Stimulated activated naive B cell treated with anti-CD40 and anti-IgM and Interleukin-4, amounts not matched to agents 10 μg/mL and 1 μg/mL and 100 μg/mL, for 72 hours (primary cell): ENCODE measurements at places on chromosomes 5 and 9.

- no peak overlapping the region for H3K27ac ChIP-seq
- no peaks in the 10 kb centered on the region for H3K36me3 ChIP-seq
- no peak overlapping the region for H3K4me3 ChIP-seq
- peaks cover 25% of the 10 kb centered on the region for H3K4me1 ChIP-seq
- H3K27me3 ChIP-seq, result no peaks in the 10 kb centered on the region
These were observed 207.0 kb downstream of the DEPDC1B start for GRCh38 chr5:60492958-60493357.

DNA sequence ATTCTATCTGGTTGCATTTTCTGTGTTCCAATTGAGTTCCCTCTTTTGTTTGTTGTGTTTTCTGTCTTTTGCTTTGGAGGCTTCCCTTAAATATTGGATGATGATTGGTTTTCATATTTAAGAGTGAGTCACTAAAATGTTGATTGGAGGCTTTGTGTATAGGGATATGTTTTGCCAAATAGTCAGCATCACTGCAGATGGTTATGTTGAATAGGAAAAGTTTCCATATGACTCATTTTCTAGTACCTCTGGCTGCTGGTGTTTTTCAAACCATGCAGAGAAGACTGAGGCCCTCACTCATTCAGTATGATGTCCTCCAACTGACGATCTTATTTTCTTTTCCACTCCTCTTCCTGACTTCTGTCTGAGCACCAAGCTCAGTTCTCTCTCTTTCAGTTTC lies 1290.0 kb downstream of the EFNA5 start:
- H3K4me3 ChIP-seq, result no peak overlapping the region
- DNase-seq, result no peak
- H3K27ac ChIP-seq, result no peak overlapping the region
- H3K27me3 ChIP-seq, result no peaks in the 10 kb centered on the region

DNA sequence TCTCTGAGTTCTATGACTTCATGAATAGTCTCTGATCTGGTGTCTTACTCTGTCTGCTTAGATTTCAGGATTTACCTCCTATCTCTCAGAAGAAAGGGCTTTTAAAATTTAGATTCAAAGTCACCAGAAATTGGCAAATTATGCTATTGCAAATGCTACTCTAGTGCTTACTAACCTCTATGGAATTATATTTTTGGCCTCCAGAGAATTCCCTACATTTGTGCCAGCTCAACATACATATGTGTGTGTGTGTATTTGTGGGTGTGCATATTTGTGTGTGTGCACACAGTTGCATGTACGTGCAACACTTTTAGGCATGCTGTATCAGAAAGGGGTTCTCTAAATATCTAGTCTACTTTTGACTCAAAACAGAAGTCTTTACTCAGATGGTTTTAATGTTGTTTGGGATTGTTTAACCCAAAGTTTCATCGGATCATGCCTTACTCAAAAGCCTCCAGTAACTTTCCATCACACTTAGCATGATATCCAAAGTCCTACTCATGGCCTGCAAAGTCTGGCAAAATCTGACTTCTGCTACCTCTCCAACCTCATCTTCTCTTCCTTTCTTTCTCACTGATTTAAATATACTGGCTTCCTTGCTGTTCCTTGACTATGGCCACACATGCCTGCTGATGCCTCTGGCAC lies 147.6 kb upstream of the NR3C1 start:
- no peak for DNase-seq
- no peaks in the 10 kb centered on the region for H3K27me3 ChIP-seq
- H3K36me3 ChIP-seq, result no peaks in the 10 kb centered on the region
- H3K4me1 ChIP-seq, result no peaks in the 10 kb centered on the region
- H3K4me3 ChIP-seq, result no peak overlapping the region

DNA sequence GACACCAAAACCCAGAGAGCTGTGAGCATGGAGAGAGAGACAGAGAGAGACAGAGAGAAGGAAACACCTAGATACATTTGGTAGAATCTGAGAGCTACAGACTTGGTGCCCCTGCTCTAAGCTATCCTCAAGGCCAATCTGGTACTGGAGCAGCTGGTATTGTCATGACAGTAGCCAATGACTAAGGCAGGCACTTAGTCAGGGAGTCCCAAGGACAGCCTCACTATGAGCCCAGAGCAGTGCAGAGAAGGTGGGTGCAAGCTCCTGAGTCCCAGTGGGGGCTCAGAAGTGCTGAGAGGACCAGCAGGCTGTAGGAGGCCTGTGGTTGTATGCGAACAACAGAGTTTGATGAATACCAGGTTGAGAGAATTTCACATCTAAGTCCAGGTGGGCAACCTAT lies 300.4 kb upstream of the ZNF608 start:
- peaks cover 4% of the 10 kb centered on the region for H3K4me1 ChIP-seq
- no peaks in the 10 kb centered on the region for H3K36me3 ChIP-seq
- H3K4me3 ChIP-seq, result no peak overlapping the region
- H3K27ac ChIP-seq, result no peak overlapping the region
- DNase-seq, result no peak

DNA sequence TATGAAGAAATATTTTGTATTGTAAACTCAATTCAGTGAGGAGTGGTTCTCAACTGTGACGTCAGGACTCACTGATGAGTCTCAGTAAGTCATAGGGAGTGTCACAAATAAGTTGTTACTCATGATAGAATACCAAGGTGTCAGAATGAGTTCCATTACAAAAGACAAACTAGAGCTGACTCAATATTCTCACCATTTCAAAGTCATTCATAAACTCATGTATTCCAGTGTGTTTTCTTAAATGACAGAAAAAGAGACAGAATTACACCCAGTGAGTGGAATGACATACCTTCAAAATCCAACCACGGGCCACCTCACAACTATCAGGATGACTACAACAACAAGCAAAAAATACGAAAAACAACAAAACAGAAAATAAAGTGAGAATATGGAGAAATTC lies 321.5 kb downstream of the ENC1 start:
- no peak for DNase-seq
- no peak overlapping the region for H3K27ac ChIP-seq
- H3K27me3 ChIP-seq, result peaks cover 12% of the 10 kb centered on the region
- H3K36me3 ChIP-seq, result no peaks in the 10 kb centered on the region
- H3K4me3 ChIP-seq, result no peak overlapping the region

DNA sequence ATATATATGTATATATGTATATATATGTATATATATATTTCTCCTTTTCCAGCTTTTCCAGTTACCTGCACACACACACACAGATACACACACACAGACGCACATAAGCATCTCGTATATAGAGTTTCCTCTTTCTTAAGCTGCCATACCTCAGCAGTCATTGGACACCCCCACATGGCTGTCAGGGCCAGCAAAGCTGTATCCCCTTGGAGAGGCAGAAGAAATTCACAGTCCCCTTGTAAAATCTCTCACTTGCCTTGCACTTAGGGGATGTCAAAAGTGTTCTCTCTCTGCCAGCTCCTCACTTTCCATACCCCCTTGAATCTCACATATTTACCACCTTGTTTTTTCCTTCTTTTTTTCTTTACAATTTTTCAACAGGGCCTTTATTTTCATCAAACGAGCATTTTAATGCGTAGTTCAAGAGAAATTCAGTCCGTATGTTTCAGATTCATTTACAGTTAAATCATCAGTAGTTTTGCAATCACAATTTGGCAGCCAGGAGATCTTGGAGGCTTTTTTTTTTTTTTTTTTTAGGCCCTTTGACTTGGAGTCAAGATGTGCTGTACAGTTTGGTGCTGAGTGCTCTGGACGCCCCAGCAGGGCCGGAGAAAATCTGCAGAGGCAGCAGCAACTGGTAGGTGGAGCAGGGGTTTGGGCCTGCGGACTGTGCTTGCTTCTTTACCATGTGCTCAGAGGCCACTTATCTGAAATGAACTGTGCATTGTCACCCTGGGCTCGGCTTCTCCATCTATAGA lies 244.9 kb upstream of the KLF4 start:
- H3K4me3 ChIP-seq, result no peak overlapping the region
- H3K4me1 ChIP-seq, result no peaks in the 10 kb centered on the region

- no peak overlapping the region for H3K27ac ChIP-seq
- H3K36me3 ChIP-seq, result no peaks in the 10 kb centered on the region
- H3K27me3 ChIP-seq, result no peaks in the 10 kb centered on the region
- no peak for DNase-seq
- no peaks in the 10 kb centered on the region for H3K4me1 ChIP-seq
These were observed 1069.9 kb downstream of the EFNA5 start for GRCh38 chr5:106600803-106601202.

DNA sequence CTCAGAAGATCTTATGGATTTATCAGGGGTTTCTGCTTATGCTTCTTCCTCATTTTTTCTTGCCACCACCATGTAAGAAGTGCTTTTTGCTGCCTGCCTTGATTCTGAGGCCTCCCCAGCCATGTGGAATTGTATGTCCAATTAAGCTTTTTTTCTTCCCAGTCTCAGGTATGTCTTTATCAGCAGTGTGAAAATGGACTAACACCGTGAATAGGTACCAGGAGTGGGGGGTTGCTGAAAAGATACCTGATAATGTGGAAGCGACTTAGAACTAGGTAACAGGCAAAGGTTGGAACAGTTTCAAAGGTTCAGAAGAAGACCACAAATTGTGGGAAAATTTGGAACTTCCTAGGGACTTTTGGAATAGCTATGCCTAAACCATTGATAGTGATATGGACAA lies 1222.5 kb upstream of the NUDT12 start:
- H3K27ac ChIP-seq, result no peak overlapping the region
- H3K4me1 ChIP-seq, result no peaks in the 10 kb centered on the region
- H3K27me3 ChIP-seq, result no peaks in the 10 kb centered on the region
- DNase-seq, result no peak
- H3K4me3 ChIP-seq, result no peak overlapping the region
